Stimulated activated CD4-positive, alpha-beta T cell treated with anti-CD3 and anti-CD28 coated beads, Interleukin-12 subunit alpha, Interleukin-12 subunit beta, amount 100 ng/mL, for 24 hours (primary cell): ENCODE measurements at places on chromosomes 12 and 14.

- no peak for DNase-seq
These were observed 111.9 kb upstream of the CNTN1 start for GRCh38 chr12:40580346-40580745.

DNA sequence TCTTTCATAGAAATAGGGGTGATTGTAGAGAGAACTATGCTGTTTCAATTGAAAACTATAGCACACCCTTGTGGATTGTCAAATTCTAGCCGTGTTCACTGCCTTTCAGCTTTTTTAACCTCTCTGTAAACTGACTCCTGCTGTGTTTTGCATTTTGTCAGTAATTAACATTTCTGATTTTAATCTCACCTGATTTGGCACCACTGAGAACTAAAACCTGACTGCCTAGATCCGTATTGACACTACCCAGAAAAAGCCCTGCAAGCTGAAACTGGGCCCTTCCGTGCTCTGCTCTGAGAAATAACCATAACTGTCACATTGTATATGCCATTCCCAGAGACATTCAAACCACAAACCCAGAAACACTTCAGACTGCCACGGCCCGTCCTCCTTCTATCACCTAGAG is 26.6 kb upstream of the ETV6 start:
- no peak for DNase-seq

GRCh38 chr14:80965037-80965436 is 9.6 kb downstream of the TSHR start:
- DNase-seq, result no peak

DNA sequence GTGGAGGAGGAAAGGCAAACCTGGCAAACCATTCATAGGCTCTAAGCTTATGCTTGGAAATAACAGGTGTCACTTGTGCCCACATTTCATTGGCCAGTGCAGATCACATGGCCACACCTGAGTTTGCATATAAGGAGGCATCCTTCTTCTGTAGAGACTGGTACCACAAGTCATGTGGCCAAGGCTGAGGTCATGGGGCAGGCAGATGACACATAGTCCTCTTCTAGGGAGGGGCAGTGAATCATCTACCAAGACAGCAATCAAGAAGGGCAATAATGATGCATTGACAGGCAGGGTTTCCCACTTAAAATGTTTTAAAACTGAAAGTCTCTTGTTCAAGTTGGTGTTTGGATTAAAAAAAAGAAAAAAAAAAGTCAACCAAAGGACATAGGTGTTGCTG is 77.3 kb downstream of the DAAM1 start:
- no peak for DNase-seq

GRCh38 chr12:109720152-109720856 is 6.7 kb downstream of the FAM222A start:
- no peak for DNase-seq
